HCT116 (cell line): ENCODE measurements at places on chromosomes 11 and 22.
A peak's percentile ranks its signal among the peaks of the same experiment; 100 is the strongest.

DNA sequence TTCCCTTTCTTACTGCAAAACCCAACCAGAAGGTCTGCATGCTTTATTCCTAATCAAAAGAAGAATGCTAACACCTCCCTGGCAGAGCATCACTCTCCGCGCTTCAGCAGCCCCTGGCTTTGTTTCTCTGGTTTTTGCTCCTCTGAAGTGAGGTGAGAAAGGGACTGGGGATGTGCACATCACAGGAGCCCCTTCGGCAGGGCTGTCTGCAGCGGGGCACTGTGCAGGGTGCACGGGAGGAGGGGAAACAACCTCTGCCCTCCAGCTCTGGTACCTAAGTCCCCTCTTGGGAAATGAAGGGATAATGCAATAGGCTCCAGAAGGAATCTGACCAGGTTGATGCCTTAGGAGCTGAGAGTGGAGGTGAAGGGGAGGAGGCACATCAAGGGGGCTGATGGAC lies 312.7 kb downstream of the NTM start:
- no peaks in the 10 kb centered on the region for H3K36me3 ChIP-seq
- no peak for DNase-seq
- no peak overlapping the region for H3K4me3 ChIP-seq
- no peaks in the 10 kb centered on the region for H3K27me3 ChIP-seq
- no peaks in the 10 kb centered on the region for H3K4me1 ChIP-seq

- no peaks in the 10 kb centered on the region for H3K27me3 ChIP-seq
- H3K36me3 ChIP-seq: no peaks in the 10 kb centered on the region
- H3K4me1 ChIP-seq: no peaks in the 10 kb centered on the region
- no peak for DNase-seq
- no peak overlapping the region for H3K27ac ChIP-seq
These were observed 7.7 kb upstream of the PANX1 start for GRCh38 chr11:94120946-94121345.

DNA sequence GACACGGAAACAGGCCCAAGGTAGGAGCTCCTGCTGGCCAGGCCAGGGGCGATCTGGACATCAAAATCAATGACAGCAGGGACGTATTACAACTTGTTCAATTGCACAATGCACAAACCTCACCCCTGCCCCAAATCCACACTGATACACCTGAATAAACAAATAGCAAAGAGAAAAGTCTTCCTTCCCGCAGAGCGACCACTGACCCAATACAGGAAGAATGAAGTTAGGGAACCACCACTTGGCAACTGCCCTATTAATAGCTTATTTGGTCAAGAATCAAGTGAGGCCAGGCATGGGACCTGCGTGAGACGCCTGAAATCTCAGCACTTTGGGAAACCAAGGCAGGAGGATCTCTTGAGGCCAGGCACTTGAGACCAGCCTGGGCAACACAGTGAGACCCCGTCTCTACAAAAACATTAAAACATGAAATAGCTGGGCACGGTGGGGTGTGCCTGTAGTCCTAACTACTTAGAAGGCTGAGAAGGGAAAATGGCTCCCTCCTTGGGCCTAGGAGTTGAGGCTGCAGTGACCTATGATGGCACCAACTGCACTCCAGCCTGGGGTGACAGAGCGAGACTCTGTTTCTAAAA lies 109.1 kb downstream of the MED15 start:
- no peak overlapping the region for H3K27ac ChIP-seq
- H3K4me3 ChIP-seq: no peak overlapping the region
- no peaks in the 10 kb centered on the region for H3K4me1 ChIP-seq
- H3K27me3 ChIP-seq: no peaks in the 10 kb centered on the region

- H3K4me1 ChIP-seq: peaks cover 6% of the 10 kb centered on the region
- no peak overlapping the region for H3K4me3 ChIP-seq
- DNase-seq: no peak
- H3K27me3 ChIP-seq: no peaks in the 10 kb centered on the region
- no peaks in the 10 kb centered on the region for H3K36me3 ChIP-seq
These were observed 63.2 kb downstream of the PACS1 start for GRCh38 chr11:66133216-66133775.

DNA sequence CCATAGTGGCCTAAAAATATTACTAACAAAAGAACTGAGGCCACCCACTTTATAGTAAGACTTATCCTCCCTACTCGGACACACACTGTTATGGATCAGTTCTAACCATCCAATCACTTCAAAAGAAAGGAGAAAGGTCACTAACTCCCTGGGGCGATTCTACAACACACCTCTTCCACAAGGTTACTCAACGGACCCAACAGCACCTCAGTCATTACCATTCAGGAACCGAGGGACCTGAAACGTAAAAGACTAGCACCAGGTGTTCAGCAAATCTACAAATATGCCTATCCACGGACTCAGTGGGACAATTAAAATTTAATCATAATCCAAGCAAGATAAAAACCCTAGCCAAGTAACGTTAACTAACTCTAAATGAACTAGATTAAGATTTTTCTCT lies 1.6 kb downstream of the HNRNPUL2 start:
- peaks cover 25% of the 10 kb centered on the region for H3K4me1 ChIP-seq
- no peaks in the 10 kb centered on the region for H3K27me3 ChIP-seq

- no peak overlapping the region for H3K4me3 ChIP-seq
- H3K27ac ChIP-seq: no peak overlapping the region
- H3K4me1 ChIP-seq: no peaks in the 10 kb centered on the region
- no peaks in the 10 kb centered on the region for H3K27me3 ChIP-seq
- no peak for DNase-seq
These were observed 230.1 kb upstream of the DDI1 start for GRCh38 chr11:103806130-103806895.

DNA sequence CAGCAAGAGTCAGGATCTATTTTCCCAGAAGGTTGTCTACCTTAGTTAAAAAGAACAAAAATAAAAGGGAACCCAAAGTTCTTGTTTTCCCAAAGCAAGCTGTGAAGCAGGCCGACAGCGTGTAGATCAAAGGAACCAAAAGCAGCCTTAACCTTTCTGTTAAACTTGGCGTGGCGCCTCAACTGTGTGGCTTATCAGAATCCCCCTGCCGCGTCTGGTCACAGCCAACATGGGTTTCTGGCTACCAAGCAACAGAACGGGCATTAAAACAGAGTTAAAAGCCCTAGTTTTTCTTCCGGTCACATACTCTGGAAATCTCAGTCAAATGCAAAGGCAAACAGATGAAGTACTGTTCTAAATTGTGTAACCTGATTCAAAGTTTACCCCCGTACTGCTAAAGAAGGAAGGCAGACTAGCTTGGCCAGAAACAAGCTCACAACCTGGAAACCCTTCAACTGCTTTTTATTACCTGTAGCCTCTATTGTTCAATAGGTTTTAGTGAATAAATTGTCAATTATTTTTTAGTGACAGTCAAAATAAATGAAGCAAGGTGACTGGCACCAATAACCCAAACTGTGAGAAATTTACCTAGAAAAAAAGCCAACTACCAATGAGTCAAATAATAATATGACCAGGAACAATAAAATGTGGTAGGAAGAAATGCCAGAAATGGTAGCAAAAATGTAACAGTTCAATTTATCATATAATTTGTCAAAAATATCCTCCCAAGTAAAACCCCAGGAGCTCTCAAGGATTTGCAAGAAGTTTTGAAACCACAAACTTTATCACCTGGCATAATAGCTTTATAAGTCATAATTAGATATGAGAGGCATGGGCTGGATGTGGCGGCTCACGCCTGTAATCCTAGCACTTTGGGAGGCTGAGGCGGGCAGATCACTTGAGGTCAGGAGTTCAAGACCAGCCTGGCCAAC lies 21.4 kb downstream of the CHKA start:
- no peaks in the 10 kb centered on the region for H3K27me3 ChIP-seq
- H3K4me3 ChIP-seq: no peak overlapping the region
- DNase-seq: no peak
- H3K36me3 ChIP-seq: no peaks in the 10 kb centered on the region
- H3K27ac ChIP-seq: no peak overlapping the region

DNA sequence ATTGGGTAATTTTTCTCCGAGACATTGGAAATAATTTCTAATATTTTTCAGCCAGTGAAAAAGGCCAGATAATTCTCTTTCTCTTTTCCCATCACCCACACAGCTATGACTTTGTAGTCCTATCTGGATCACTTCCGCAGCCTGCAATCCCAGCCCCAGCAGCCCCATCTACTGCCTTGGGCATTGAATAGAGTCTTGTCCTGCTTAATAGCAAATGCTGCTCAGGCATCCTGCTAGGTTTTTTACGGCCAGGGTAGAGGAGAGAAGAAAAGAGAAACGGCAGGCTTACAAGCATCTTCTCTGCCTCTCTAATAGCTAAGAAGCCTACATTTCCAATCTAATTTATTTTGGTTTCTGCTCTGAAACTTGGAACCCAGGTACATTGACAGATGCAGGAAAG lies 154.3 kb upstream of the B3GAT1 start:
- H3K27me3 ChIP-seq: no peaks in the 10 kb centered on the region
- no peak for DNase-seq
- H3K4me3 ChIP-seq: no peak overlapping the region
- no peaks in the 10 kb centered on the region for H3K36me3 ChIP-seq

DNA sequence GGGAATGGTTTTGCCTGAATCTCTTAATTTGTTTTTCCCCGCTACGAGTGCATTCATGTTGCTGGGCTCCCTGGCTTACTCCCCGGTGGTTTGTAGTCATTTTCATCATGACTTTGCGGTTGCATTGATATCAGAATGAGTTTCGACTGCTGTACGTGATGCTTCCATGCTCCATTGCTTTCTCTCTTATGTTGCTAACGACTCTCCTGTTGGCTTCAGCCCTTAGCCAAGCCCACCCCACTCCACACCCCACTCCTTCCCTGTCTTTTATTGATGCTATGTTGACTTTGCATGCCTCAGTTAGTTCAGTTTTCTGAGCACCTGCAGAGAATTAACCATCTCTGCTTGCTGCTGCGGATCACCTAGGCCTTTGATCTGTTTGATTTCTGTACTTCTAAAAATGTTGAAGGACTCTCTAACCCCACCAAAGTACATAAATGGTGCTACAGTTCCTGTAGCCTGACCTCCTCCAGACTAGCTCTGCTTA lies 65.3 kb downstream of the ARFGAP2 start:
- H3K27ac ChIP-seq: no peak overlapping the region
- no peak overlapping the region for H3K4me3 ChIP-seq
- H3K27me3 ChIP-seq: no peaks in the 10 kb centered on the region
- H3K4me1 ChIP-seq: no peaks in the 10 kb centered on the region
- H3K36me3 ChIP-seq: no peaks in the 10 kb centered on the region

- H3K27ac ChIP-seq: peak overlapping the region; percentile 55
- H3K36me3 ChIP-seq: no peaks in the 10 kb centered on the region
- peak; percentile 68 for DNase-seq
- peak overlapping the region; percentile 35 for H3K4me3 ChIP-seq
These were observed 14.1 kb upstream of the B3GNT6 start for GRCh38 chr11:77019976-77020595.

GRCh38 chr11:2391181-2391975 lies 9.2 kb upstream of the TSSC4 start:
- H3K27ac ChIP-seq: no peak overlapping the region
- H3K36me3 ChIP-seq: peaks cover 11% of the 10 kb centered on the region; the same call in 1 of the 2 replicates
- no peak for DNase-seq
- H3K4me3 ChIP-seq: no peak overlapping the region

GRCh38 chr22:24427500-24428164 lies at the start of gene ADORA2A:
ADORA2A (plus strand) TSS chr22:24427599; CDS start chr22:24433405, 5,806 bp downstream.
- no peak within 1 kb of the TSS for H3K4me3 ChIP-seq
- H3K36me3 ChIP-seq: no peaks in the 10 kb centered on the region
- no peak for DNase-seq
- no peaks in the 10 kb centered on the region for H3K27me3 ChIP-seq
- H3K4me1 ChIP-seq: no peaks in the 10 kb centered on the region

GRCh38 chr22:47023871-47024270 lies 261.4 kb downstream of the TBC1D22A start:
- H3K27me3 ChIP-seq: no peaks in the 10 kb centered on the region
- H3K27ac ChIP-seq: no peak overlapping the region
- no peak overlapping the region for H3K4me3 ChIP-seq
- no peaks in the 10 kb centered on the region for H3K4me1 ChIP-seq
- no peak for DNase-seq

DNA sequence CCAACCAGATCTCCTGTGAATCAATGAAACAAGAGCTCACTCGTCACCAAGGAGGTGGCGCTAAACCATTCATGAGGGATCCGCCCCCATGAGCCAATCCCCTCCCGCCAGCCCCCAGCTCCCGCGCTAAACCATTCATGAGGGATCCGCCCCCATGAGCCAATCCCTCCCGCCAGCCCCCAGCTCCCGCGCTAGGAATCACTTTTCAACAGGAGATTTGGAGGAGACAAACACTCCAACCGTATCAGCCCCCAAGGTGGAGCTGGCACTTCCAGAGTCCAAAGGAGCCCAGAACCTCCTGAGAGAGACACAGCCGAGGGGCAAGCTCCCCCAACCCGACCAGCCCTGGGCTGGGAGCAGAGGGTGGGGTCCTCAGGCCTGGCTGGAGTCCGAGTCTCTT lies 40.9 kb upstream of the PRR5 start:
- no peaks in the 10 kb centered on the region for H3K27me3 ChIP-seq
- no peak for DNase-seq
- no peak overlapping the region for H3K4me3 ChIP-seq
- no peaks in the 10 kb centered on the region for H3K4me1 ChIP-seq
- H3K27ac ChIP-seq: no peak overlapping the region

GRCh38 chr22:22094921-22095320 lies 112.3 kb upstream of the TOP3B start:
- H3K4me3 ChIP-seq: no peak overlapping the region
- no peaks in the 10 kb centered on the region for H3K36me3 ChIP-seq
- H3K4me1 ChIP-seq: no peaks in the 10 kb centered on the region

- H3K36me3 ChIP-seq: no peaks in the 10 kb centered on the region
- no peaks in the 10 kb centered on the region; the same call in 1 of the 2 replicates for H3K27me3 ChIP-seq
- no peak for DNase-seq
- no peak overlapping the region for H3K27ac ChIP-seq
- H3K4me3 ChIP-seq: no peak overlapping the region
These were observed 23.2 kb downstream of the TIMP3 start for GRCh38 chr22:32824531-32825312.

DNA sequence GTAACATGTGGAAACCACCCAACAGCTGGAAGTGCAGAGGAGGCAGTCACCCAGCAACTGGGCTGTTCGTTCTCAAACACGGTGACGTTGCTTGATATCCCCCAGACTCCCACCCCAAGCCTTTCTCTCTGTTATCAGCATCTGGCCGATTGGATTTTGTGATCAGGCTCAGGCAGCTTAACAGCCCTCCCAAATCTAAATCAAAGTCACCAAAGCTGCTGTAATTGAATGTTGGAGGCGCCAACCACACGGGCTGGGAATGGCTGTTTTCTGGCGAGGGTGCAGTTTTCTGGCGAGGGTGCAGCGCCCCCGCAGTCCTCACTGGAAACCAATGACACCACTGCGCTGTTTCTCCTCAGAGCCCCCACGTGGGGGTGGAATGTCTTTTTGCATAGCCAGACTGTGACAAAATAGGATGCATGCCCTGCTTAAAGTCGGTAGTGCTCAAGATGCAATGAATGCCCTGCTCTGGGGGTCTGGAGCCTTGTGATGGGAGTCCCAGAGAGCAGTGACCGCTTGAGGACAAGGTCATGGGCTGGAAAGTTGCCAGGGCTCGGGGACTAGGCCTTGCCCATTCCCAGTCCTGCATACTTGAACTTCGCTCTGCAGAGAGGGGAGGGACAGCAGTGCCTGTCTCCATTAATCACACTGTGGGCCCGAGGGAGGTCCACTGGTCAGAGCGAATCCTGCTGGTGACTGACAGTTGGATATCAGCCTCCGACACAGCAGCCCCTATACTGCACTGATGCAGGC lies 105.3 kb downstream of the MORC2 start:
- H3K27ac ChIP-seq: no peak overlapping the region
- no peaks in the 10 kb centered on the region for H3K4me1 ChIP-seq
- H3K4me3 ChIP-seq: no peak overlapping the region

- H3K27me3 ChIP-seq: peaks cover 5% of the 10 kb centered on the region; the same call in 1 of the 2 replicates
- H3K4me1 ChIP-seq: 0 out of 2 replicates have a peak, but pooled peaks cover 2% of the 10 kb centered on the region
- no peak overlapping the region for H3K27ac ChIP-seq
- no peak for DNase-seq
- no peaks in the 10 kb centered on the region for H3K36me3 ChIP-seq
- H3K4me3 ChIP-seq: no peak overlapping the region
These were observed 14.0 kb upstream of the NRIP3 start for GRCh38 chr11:9017773-9018172.
